Umbilical cord (tissue), 2 donors: ENCODE measurements at places on chromosomes 13 and 19. TPM values are rescaled to one million over a fixed set of nuclear protein-coding genes. Genes with fewer than 3 reads are reported as not detected.
A peak's percentile ranks its signal among the peaks of the same experiment; 100 is the strongest.

GRCh38 chr19:50705422-50706019 lies 14.1 kb downstream of the SHANK1 start:
- DNase-seq, result peak; percentile 79

- DNase-seq, result peak; percentile 53
Observed at GRCh38 chr19:2478756-2479555, 3.0 kb downstream of the GADD45B start.

GRCh38 chr13:108326309-108326708 lies 56.8 kb downstream of the TNFSF13B start:
- DNase-seq, result no peak

SIGLEC5 gene
- not detected for total RNA-seq

DNA sequence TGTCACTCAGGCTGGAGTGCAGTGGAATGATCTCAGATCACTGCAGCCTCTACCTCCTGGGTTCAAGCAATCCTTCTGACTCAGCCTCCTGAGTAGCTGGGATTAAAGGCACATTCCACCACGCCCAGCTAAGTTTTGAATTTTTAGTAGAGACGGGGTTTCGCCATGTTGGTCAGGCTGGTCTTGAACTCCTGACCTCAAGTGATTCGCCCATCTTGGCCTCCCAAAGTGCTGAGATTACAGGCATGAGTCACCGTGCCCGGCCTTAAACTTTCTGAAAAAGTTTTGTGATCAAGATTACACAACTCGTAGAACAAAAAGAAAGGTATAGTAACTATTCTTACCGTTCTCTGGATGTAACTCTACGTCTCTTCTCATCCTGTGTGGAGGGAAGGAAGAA lies 21.2 kb downstream of the DNMT1 start:
- no peak for DNase-seq

DNA sequence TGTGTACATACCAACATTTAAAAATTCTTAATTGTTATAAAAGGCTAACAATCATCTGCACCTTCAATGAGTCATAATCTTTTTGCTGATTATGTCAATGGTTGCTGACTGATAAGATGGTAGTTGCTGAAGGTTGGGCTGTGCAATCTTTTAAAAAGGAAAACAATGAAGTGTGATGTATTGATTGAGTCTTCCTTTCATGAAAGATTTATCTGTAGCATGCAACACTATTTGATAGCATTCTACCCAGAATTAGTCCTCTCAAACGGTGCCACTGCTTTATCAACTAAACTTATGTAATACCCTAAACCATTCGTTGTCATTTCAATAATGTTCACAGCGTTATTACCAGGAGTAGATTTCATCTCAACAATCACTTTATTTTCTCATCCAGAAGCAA lies 2360.6 kb downstream of the PCDH9 start:
- DNase-seq, result no peak

C13orf42 gene
- total RNA-seq, result 0.48 TPM

EEF1AKMT1 gene
- total RNA-seq, result 20.9 TPM

DNA sequence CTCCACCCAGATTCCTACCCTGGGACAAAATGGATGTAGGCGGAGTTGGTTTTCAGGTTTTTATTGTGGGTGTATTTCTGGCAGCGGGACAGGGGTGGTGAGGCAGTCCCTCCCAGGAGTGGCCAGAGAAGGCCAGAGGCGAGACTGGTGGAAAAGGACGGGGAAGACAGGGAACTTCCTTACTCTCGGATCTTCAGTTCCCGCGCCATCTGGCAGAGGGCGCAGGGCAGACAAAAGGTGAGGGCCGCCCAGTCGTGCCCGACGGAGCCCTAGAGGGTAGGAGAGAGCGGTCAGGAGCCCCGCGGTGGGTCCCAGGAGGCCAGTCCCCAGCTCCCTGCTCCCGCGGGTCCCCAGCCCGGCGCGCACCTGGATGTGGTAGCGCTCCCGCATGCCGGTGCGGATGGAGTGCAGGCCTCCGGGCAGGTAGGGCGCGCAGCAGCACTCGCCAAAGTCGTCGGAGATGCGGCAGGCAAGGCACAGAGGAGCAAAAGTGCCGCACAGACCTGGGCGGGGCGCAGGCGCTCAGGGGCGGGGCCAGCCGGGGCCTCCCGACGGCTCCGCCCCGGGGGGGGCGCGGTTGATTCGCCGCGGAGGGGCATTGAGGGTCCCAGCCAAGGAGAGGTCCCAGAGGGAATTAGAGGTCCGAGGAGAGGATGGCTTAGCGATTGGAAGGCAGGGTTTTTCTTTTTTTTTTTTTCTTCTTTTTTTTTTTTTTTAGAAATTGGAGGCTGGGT lies 3.0 kb downstream of the CNFN start:
- DNase-seq, result peak; percentile 66

DNA sequence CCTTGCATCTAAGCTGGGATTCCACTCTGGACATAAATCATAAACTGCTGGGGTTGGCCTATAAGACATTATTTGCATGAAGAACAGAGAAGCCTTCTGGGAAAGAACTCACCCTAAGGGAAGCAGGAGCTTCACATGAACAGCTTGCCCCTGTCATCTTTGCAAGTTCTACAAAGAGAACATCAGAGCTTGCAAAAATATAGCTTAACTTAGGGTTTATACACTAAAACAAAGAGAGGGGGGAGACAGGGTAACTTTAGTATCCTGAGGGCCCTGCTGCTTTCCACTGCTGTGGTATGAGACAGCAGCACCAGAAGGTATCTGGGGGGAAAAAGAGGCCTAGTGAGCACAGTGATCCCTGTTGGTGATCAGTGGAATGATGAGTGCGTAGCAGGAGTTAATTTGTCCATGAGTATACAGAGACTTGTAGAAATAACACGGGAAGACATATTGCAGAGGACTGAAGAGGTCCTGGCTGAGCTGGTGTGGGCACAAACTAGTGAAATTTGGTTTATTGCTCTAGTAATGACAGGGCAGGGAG lies 116.1 kb upstream of the TSC22D1 start:
- no peak for DNase-seq

DNA sequence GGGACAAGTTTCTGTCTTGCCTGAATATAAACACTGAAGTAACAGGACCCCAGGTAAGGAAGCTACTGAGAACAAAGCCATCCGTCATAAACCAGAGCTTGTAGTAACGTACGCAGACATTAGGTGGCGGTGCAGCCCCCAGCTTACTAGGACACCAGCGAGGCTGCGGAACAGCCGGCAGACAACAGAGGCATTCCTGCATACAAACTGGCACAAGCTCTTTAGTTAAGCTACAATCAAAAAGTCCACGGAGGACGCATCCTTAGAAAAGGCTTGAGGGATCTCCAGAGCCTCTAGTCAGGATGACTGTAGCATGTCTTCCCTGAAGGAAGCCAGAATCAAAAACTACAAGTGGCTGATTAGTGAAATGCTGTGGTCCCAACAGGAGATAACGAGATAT lies 26.2 kb downstream of the ZNF160 start:
- peak; percentile 48 for DNase-seq

DNA sequence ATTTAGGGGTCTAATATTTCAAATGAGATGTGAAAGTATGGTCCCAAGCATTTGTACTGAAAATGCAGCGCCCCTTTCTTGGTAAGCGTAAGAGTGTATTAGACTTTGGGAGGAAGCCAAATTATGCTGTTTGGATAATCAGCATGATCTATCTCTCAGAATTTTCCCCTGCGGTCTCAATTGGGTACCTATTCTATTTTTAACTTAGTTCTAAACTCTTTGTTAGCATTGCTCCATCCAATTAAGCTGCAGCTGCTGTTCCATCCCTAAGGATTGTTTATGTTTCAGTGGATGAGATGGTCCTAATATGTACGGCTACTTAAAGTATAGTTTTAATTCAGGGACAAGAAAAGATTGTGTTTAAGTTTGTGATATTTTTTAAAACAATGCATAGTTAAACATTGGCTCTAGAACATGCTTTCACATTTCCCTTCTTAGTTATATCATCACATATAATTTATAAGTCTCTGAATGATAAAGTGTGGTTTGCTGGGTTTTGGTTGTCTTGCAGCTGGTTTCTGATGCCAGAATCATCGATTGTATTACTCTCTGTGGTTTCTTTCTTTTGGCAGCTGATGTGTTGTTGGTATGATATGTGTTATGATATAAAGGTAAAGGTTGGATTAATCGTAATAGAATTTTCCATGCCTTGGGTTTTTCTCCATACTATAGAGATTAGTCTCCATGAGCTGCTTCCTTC lies 15.0 kb downstream of the POLR1D start:
- no peak for DNase-seq

ZNF709 gene
- 7.9 TPM for total RNA-seq

GRCh38 chr19:17830567-17831418 lies 9.5 kb upstream of the INSL3 start:
- DNase-seq, result no peak
